ENCODE measurements at places on chromosomes 12 and 14.

GRCh38 chr14:68662392-68662791 is 130.5 kb downstream of the ZFP36L1 start:
- DNase-seq, result no peak

DNA sequence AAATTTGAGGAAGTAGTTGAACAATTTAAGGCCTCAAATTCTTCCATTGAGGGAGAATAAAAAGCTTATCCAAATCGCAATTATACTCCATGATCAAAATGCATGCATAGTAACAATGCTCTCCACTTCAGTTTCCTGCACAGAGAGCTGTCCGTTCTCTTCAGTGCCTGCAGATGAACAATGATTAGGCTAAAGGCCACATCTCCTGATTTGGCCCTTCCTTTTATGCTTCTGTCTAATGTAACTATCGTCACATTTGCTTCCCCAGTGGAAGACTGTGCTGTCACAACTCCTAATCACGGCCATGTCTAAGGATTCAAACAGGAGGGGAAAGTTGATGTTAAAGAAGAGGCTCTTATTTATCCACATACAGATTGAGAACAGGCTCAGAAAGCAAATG is 113.6 kb upstream of the NPAS3 start:
- no peak for DNase-seq

DNA sequence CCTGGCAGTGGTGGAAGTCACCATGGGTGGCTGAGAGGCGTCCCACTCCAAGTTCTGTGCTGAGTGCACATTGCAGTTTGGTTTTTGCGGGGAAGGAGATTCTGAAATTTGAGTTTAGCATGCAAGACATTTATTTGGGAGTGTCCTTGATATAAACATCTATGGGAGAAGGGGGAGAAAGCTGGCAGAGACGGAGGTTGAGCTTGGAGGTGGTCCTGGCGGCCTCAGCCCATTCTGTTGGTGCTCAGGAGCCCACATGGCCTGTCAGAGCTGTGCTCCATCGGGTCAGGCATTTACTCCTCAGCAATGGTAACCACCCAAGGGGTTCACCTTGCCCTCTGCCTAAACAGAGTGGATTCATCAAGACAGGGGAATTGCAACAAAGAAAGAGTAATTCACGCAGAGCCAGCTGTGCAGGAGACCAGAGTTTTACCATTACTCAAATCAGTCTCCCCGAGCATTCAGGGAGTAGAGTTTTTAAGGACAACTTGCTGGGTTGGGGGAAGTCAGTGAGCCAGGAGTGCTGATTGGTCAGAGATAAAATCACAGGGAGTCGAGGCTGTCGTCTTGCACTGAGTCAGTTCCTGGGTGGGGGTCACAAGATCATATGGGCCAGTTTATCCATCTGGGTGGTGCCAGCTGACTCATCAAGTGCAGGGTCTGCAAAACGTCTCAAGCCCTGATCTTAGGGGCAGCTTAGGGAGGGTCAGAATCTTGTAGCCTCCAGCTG is 323.3 kb upstream of the TMEM132C start:
- no peak for DNase-seq

DNA sequence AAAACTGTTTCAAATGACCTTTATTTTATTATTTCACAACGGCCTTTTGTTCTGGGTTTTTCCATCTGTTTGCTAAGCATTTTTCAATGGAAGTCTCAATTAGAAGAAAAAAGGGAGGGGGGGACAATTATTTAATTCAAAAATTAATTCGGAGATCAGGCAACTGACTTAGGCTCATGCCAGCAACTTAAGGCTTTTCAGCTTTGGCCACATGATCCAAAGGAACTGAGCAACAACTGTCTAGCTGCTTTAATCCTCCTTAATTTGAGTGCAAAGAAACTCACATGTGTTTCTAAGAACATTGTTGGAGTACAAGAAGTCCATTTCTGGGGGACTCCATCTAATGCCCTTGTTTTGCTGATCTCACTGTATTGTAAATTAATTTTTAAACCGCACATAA is 188.0 kb downstream of the EXOC5 start:
- no peak for DNase-seq

DNA sequence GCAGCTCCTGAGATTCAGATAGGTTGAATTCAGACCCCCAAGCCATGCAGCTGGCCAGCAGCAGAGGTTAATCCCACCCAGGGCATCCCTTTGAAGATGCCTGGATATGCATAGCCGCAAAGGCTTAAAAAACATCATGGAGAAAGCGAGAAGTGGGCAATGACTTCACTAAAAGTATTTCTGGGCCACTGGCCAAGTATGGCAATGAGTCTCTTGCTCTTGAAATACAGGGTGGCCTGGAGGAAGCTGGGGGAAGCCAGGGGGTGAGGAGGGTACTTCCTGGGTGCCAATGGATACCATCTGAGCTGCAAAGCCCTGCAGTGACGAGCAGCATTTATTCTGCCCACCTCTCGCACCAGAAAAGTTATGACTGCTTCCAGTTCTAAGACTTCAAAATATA is 539.3 kb upstream of the TBX3 start:
- no peak for DNase-seq

GRCh38 chr12:67419810-67420209 is 150.7 kb downstream of the CAND1 start:
- DNase-seq, result no peak

DNA sequence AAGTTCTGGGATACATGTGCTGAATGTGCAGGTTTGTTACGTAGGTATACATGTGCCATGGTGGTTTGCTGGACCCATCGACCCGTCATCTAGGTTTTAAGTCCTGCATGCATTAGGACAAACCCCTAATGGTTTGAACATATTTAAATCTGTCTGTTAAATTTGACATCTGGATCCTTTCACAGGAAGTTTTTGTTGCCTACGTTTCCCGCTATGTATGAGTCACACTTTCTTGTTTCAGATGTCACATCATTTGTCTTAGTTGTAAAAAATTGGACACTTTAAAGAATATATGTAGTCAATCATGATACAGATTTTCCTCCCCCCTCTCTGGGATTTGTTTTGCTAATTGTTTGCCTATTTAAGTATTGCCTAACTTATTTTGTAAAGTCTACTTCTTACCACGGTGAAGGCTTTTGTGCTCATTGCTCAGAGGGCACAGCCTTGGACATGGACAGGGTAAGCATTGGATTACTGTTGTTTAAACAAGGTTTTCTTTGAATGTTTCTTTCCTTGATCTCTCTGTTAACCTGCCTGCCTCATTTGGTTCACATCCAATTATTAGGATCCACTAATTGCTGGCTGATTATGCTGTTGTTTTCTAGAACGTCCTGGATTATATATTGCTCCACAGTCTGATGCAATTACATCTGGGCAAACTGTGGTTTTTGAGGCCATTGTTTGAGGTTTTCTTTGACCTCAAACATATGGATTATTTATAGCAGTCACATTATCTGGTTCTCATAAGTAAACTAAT is 1441.4 kb downstream of the AACS start:
- DNase-seq, result no peak

- no peak for DNase-seq
These were observed 13.7 kb downstream of the CHFR start for GRCh38 chr12:132873724-132874123.

GRCh38 chr14:36408388-36408787 is 88.0 kb upstream of the MBIP start:
- DNase-seq, result no peak

DNA sequence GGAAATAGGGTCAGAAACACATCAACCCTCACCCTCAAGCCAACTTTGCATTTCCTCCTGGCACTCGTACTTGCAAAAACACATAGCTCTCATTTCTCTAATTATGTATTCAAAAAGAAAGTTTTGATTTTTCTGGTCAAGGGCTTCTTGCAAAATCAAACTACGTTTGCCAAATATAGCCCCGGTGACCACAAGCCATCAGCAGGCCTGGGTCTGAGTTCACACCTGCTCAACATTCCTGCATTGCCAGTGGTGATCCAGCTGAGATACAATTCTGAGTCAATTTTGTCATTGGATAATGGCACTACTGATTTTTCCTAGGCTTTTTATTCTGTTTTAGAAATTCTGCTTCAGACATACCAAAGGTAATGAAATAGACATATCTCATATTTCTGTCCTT is 10.7 kb upstream of the BHLHE41 start:
- no peak for DNase-seq

DNA sequence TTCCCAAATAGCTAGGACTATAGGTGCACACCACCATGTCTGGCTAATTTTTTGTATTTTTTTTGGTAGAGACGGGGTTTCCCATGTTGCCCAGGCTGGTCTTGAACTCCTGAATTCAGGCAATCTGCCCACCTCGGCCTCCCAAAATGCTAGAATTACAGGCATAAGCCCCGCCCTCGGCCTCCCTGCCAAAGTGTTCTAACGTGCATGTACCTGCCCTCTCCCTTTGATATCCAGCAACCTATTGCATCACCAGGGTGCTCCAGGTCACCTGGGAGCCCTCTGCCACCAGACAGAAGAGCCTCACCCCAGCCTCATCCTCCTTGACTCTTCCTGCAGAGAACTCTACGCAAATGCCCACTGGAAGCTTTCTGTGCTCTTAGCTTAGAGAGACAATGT is 2.2 kb upstream of the EML1 start:
- DNase-seq, result no peak

DNA sequence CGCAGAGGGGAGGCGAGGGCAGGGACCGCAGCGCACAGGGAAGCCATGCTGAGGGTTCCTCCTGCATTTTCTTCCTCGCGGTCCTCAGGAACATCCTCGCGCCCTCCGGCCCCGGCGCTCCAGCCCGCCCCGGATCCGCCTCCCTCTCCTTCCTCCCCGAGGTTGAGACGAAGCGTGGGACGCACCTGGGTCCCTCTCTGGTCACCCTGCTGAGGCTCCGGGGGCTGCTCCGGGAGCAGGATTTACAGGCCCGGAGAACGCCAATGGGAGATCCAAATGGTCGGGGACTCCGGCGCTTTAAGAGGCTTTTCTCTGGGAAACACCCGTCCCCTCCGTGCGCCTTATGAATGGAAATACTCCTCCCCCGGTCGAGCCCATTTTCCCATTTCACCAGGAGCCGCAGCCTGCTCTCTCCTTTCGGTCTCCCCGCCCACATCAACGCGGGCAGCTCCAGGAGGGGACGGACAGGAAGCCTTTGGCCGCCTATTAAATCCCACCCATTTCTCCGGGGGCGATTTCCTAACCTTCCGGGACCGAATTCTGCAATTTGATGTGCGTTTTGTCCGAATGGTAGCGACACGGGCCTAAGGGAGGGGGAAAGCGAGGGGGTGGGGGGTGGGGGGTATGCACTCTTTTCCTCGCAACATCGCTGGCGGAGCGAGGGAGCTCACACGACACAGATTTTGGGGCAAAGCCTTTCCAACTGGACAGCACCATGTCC is at the start of gene UNC79:
TSS of gene UNC79 (plus strand) at position 625 of the 721 bp plus-strand sequence. CDS start at position 716, 91 bp downstream.
- no peak for DNase-seq

DNA sequence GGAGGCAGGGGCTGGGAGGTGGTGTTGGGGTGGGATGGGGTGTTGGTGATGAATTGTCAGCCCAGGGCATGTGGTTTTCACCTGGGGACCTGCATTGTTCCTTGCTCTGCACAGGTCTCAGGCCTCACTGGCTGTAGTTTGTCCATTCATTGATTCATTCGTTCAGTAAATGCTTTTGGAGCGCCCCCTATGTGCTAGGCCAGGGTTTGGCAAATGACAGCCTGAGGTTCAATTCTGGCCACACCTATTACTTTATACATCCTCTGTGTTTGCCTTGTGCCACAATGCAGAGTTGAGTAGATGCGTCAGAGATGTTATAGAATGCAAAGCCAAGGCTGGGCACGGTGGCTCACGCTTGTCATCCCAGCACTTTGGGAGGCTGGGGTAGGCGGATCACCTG is 4.7 kb downstream of the ADCK1 start:
- DNase-seq, result no peak

- DNase-seq, result no peak
These were observed 19.2 kb upstream of the PPP2R5E start for GRCh38 chr14:63562405-63562804.

DNA sequence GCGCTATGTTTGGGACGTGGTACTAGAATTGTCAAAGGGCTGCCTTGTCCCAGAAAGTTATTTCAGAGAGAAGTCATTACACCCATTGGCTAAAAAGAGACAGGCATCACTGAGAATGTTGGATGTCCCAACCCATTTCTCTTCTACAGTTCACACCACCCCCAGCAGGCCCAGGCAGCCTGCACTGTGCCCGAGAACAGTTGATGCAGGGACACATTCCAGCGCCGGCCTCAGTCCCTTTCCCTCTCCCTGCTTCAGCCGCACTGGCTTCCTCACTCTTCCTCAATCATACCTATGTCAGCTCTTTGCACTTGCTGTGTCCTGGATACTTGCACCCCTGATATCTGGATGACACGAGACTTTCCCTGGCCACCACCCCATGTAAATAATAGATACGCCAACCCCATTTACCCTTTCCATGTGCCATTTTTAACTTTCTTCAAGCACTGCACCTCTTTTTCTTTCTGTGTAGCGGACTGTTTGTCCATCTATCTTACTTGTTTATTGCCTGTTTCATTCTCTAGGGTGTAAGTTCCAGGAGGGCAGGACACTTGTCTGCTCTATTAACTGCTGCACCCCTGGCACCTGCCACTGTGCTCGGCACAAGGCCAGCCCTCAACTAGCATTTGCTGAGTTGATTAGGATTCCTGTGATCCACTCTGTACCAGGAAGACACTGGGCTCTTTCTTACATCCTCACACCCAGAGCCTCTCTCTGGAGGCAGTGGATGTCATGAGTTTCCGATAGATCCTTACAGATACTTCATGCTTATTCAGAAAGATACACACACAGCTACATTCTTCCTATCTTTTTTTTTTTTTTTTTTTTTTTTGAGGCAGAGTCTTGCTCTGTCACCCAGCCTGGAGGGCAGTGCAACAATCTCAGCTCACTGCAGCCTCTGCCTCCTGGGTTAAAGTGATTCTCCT is 76.6 kb upstream of the CEP83 start:
- no peak for DNase-seq

DNA sequence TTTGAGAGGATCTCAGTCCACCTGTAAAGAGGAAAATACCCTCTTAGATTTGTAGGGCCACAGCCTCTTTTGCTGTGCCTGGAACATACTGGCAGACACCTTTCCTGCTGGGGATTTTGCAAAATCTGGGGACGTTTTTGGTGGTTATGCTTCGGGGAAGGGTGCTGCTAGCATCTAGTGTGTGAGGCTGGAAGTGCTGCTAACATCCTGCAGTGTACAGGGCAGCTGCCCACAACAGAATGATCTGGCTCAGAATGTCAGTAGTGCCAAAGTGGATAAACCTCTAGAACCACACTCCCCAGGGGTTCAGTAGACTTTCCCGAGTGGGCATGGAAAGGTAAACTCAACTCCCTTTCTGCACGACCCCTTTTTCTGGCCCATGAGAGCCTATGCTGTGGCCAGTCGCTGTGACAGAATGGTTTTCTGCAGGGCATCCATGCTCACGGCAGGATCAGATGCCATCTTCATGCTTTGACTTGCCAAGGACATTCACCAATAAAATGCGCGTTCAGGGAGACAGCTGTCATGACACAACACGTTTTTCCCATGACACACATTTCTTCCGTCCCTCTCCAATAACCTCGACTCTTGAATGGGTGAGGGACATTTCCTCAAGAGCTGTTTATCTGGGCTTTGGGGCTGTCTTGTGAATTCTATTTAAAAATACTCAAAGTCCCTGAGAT is 240.9 kb downstream of the RGS6 start:
- no peak for DNase-seq

- DNase-seq, result no peak
These were observed 4.9 kb downstream of the RAN start for GRCh38 chr12:130876758-130877157.

Measured in NCI-H1048 (cell line).